ENCODE measurements at places on chromosomes 5 and 9.

GRCh38 chr9:137452761-137453642 is 6.1 kb downstream of the NSMF start:
- no peak for DNase-seq

DNA sequence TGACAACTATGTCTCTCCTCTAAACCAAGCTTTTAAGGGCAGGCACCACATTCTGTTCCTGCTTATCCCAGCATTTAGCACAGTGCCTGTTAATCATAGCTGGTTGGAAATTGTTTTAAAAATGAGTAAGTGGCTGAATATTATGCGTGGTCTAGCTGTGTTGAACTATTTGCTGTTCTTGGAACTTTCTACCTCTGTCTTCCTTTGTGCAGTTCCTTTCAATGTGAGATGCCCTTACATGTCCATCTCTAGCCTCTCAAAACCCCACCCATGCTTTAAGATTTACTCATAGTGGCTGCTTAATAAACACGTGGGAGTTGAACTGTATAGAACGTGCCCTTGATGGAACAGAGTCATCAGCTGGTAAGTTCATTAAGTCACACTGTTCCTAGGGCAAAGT is 34.5 kb downstream of the C9orf57 start:
- no peak for DNase-seq

- DNase-seq = no peak
Observed at GRCh38 chr5:2175842-2176404, 293.2 kb upstream of the IRX4 start.

DNA sequence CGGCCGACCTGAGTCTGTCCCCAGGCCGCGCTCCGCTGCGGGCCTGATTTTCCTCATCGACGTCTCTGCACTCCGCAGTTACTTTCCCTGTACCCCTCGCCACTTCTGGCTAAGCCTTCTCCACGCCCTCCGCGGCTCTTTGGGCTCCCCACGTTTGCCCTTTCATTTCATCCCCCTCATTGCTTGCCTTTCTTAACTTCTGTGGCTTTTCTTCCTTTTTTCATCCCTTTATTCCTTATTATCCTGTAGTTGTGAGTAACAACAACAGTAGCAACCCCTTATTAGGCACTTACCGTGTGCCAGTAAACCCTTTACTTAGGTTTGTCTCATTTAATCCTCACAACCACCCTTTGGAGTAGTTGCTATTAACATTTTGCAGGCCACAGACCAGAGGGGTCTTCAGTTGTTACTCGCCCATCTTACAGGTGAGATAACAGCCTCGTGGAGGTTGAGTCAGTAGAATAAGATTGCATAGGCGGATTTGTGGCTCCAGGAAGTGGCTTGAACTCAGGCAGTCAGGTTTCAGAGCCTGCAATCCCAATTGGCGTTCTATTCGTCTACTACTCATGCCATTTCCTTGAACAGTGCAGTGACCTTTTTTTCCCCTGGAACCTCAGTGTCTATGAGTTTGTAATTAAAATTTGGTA is 724 bp downstream of the TCERG1 start:
- DNase-seq = no peak

DNA sequence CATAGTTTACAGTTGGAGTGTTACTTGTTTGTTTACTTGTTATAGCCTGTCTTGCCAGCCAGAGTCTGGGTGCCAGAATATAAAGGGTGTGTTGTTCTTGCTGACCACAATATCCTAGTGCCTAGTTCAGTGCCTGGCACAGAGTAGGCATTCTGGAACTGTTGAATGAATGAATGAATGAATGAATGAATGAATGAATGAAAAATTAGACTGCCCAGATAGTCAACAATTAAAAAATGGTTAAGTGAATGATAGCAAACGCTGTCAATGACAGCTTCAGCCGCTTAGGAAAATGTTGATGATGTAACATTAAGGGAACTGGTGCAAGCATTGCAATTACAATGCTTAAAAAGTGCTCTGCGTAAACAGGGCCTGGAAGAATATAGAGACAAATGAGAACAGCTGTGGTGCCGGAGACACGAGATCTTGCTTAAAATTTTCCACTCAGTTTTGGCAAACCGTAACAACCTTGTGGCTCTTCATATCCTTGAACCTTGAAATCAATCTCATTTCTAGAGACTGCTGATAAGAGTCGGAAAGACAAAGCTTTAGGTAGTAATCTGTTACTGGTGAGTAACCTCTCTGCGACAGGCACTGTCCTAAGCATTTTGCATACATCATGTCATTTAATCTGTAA is 4.7 kb upstream of the TTLL11 start:
- DNase-seq = no peak

DNA sequence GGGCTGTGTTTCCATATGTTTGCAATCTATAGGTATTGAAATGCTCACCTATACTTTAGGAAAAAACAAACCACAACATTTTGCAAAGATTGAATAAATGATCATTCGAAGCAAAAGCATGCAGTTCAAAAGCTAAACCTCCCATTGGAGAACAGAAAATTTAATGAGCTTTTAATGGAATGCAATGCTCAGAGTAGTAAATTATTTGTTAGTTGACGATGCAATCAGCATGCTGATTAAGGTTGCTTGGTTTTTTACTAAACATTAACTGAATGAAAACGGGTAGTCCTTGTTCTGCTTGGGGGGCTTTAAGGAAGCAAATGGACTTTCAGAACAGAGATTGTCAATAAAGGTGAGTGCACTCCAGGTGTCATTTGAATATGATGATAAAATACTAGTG is 123.3 kb upstream of the TMEM161B start:
- no peak for DNase-seq

DNA sequence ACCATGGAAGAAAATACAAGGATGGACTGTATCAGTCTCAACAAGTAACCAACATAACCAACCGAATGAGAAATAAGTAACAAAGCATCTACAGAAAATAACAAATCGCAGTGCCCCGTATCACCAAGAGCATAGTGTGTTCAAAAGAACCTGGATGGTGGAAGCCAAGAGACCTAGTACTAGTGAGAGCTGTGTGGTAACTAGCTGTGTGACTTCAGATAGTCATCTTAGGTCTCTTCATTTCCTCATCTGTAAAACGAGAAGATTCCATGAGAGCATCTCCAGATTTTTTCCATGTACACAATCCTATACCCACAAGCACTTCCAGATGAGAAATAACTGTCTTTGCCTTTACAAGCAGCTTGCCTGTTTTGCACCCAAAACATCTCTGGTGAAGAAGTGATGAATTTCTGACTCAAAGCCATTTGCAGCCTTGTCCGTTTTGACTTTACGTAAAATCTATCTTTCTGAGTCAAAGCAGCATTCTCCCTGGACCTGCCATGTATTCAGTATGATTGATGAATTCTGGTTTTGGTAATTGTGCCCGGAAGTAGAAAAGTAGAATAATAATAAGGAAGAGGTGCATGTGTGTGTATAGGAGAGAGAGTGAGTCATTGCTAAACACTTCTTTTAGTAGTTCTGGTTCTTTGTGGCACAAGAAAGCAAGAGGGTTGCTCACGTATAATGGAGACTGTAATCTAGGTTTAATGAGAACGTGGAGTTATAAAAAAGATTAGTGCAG is 41.0 kb downstream of the AOPEP start:
- DNase-seq = no peak

GRCh38 chr5:83401122-83401731 is 70.3 kb upstream of the VCAN start:
- no peak for DNase-seq

GRCh38 chr9:135898634-135899407 is 8.5 kb downstream of the CAMSAP1 start:
- no peak for DNase-seq

DNA sequence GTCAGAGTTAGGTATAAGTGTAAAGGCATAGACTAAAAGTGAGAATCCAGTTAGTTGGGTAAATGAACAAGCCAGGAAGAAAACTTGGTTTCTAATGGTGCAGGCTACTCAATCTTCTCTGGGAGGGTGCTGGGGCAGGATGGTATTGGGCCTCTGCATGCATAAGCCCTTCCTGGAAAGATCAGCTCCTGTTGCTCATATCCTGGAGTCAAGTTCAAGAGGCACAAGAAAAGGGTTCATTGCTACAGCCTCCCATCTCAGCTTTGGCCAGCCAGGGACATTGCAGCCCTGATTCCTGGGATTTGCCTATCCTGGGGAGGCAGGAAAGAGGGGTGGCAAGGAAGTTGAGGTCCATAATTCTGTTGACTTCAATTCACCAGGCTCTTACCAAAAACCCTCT is 40.7 kb upstream of the ATP6V1G1 start:
- DNase-seq = no peak

- DNase-seq = no peak
Observed at GRCh38 chr5:150116667-150117400, 30.5 kb upstream of the CSF1R start.

- no peak for DNase-seq
Observed at GRCh38 chr5:147893820-147894219, 12.5 kb downstream of the C5orf46 start.

GRCh38 chr9:135969064-135969683 is 8.0 kb upstream of the UBAC1 start:
- DNase-seq = no peak

DNA sequence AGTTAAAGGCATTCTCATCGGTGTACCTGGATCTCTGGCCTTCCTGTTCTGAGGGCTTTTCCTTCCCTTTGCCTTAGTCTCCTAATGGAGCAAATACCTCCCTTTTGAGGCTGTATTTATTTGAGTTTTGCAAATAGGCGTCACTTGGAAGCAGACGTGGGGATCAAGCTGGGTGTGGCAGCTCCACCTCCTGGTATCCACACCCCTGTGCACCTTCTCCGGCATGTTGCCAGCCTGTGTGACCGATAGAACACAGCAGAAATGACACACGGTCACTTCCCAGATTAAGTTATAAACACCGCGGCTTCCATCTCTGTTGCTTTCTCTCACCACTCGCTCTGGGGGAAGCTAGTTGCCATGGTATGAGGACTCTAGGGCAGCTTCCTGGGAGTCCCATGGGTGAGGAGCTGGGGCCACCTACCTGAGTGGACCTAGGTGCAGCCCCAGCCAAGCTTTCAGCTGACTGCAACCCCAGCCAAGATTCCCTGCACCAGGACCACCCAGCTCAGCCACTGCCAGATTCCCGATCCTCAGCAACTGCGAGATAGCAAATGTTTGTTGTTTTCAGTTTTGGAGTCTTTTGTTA is 214.4 kb upstream of the MVB12B start:
- DNase-seq = no peak

DNA sequence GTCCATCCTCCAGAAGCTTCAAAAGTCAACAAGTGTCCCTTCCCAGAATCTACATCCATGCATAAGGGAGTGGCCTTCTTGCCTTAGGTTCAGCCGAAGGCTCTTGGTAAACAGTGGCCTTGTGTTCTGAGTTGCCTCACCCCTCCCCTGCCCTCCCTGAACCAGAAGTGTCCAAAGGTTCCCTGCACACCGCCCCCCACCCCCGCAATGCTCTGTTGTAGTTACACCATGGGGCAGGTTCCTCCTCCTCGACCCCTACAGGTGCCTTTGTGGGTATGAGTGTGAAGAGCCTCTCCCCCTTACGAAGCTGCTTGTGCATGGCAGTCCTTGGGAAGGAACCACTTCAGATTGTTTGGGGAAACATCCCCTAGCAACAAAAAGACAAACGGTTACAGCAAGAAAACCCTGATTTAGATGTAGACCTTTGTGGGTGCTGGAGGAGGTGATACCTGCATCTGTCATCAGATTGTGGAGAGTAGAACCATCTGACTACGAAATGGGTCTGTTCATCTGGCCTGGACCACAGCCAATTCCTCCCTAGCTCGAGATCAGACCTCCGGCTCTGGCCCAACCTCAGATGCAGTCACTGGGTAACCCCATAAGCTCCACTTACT is 7.1 kb downstream of the SPACA9 start:
- DNase-seq = no peak

GRCh38 chr5:67910546-67910945 is 305.0 kb upstream of the PIK3R1 start:
- DNase-seq = no peak

GRCh38 chr5:36647046-36647445 is 40.6 kb downstream of the SLC1A3 start:
- DNase-seq = no peak

DNA sequence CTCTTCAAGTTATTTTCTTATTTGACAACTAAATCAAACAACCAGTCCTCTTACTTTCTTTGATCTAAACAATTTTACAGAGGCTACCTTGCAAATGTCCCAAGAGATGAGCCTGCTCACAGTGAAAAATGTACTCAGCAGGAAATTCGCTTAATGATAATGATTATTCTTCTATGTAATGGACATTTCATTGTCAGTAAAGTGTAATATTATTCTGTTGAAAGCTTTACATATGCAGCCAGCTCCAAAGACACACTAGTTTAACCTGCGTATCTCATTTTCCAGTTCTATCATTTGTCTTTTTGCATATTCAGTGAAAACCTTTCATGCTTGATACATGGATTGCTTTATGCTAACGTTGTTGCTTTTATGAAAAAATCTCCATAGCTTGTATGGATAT is 758.7 kb upstream of the ZNF608 start:
- DNase-seq = no peak

- DNase-seq = no peak
Observed at GRCh38 chr9:118689280-118689679, 680.0 kb downstream of the BRINP1 start.

- no peak for DNase-seq
Observed at GRCh38 chr9:124118894-124119293, 107.3 kb downstream of the LHX2 start.

DNA sequence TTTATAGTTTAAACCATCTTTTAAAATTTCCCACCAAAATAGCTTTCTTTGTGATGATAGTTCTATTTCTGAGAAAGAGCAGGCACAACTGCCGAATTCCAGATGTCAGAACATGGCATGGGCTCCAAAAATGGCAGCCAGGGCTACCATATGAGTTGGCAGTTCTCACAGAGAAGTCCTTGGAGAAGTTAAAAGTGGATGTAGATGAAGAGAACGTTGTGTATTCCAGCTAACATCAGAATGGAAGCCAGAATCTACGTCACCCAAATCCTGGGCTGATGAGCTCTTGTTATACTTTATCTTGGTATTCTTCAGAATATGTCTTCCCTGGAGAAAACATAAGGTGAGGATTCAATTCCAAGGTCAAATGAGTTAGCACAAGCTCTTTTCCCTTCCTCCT is 66.9 kb upstream of the BASP1 start:
- DNase-seq = no peak

GRCh38 chr9:104745852-104746251 is 1.6 kb upstream of the NIPSNAP3A start:
- no peak for DNase-seq

GRCh38 chr9:77916820-77917219 is 114.8 kb downstream of the GNAQ start:
- DNase-seq = no peak

DNA sequence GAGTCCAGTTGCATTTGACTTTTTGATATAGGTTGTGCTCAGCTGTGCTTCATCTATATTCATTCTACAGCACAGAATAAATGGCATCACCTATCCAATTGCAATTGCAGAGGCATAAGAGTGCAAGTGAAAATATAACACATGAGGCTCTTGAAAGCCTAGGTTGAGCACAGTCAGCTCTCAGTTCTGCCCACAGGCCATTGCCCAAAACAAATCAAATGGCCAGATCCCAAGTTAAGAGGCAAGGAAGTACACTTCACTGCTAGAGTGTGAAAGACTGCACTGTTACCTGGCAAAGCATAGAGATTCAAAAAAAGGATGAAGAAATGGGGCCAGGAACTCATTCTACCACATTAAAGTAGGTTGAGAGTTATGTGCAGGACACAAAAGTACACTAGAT is 305.5 kb upstream of the SEMA6A start:
- DNase-seq = no peak

GRCh38 chr5:73424556-73424977 is 24.0 kb downstream of the FOXD1 start:
- DNase-seq = no peak

- DNase-seq = no peak
Observed at GRCh38 chr9:89015336-89015735, 24.1 kb downstream of the S1PR3 start.

Measured in stimulated activated CD8-positive, alpha-beta memory T cell treated with anti-CD3 and anti-CD28 coated beads, Interleukin-12 subunit alpha, Interleukin-12 subunit beta, amount 100 ng/mL, for 4 hours (primary cell).